ENCODE measurements at places on chromosomes 6 and 20.

DNA sequence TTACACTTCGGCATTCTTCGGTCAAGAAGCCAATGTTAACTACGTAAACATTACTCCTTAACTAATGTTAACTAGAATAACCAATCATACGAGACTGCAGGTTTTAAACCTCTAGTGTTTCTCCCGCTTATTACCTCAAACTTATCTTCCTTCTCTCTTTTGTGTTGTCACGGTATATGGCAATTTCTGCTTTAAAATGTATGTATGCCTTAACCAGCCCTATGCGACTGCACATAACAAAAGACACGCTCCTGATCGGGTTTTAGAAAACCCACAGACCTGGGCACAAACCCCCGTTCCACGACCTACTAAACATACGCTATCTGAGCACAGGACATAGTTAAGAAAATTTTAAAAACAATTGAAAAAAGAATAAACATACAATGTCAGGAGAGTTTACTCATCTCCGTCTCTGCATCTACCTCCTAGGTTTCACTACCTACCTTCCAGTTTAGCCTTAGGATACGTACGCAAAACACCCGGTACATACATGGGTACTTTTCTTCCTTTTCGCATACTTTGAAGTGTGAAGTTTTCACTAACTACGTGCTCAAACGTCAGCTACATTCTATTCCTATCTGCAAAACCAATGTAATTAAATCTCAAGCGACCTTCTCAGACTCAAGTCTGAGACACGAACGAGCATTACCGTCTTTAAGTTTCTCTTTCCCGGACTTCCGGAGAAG is 1.1 kb downstream of the CD164 start:
- DNase-seq = no peak

GRCh38 chr6:78243519-78243918 is 590.7 kb downstream of the MEI4 start:
- no peak for DNase-seq

DNA sequence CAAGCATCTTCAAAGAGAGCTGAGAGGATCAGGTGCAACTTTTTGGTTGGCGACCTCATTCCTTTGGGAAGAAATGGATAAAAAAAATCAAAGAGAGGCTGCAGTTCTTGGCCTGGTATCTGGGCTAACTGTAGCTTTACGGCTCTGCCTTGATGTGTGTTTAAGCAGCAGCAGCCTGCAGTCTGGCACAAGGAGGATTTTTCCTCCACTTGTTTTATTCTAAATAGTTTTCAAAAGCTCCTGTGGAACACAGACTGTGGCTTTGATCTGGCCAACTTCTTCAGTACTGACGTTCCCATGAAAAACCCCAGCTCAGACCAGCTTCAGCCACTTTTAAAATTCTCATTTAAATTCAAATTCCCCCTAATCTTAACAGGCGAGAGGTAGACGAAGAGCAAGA is 137.3 kb downstream of the HDGFL1 start:
- no peak for DNase-seq

GRCh38 chr6:24125980-24126379 is at the start of gene NRSN1:
TSS of gene NRSN1 (plus strand) at chr6:24126215. CDS start at chr6:24134328, 8,113 bp downstream.
- no peak for DNase-seq

GRCh38 chr6:118758946-118759345 is 107.6 kb upstream of the CEP85L start:
- DNase-seq = no peak

DNA sequence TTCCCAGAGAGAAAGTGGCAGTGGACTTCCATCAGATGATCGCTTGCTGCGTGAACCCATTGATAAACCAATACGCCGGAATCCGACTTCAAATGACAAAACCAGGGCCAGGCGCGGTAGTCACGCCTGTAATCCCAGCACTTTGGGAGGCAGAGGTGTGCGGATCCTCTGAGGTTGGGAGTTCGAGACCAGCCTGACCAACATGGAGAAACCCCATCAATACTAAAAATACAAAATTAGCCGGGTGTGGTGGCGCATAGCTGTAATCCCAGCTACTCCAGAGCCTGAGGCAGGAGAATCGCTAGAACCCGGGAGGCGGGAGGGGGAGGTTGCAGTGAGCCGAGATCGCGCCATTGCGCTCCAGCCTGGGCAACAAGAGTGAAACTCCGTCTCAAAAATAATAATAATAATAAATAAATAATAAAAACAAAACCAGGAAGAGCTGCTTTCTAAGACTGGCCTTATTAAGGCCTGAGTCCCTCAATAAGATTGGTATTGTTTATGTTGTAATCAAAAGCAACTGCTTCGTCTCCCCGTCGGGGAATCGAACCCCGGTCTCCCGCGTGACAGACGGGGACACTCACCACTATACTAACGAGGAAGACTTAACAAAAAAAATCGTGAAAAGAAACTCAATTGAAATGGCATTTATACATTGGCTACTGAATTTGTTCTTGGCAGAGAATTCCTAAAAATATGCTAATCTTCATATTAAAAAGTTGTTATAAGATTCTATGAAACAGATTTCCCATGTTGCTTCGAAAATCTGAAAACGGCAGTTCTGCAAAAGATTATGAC is 110.2 kb upstream of the ZNF184 start:
- DNase-seq = no peak

- DNase-seq = no peak
Observed at GRCh38 chr20:49276961-49277785, 684 bp downstream of the ZNFX1 start.

- no peak for DNase-seq
Observed at GRCh38 chr6:43669922-43670622, 17.5 kb downstream of the MRPS18A start.

DNA sequence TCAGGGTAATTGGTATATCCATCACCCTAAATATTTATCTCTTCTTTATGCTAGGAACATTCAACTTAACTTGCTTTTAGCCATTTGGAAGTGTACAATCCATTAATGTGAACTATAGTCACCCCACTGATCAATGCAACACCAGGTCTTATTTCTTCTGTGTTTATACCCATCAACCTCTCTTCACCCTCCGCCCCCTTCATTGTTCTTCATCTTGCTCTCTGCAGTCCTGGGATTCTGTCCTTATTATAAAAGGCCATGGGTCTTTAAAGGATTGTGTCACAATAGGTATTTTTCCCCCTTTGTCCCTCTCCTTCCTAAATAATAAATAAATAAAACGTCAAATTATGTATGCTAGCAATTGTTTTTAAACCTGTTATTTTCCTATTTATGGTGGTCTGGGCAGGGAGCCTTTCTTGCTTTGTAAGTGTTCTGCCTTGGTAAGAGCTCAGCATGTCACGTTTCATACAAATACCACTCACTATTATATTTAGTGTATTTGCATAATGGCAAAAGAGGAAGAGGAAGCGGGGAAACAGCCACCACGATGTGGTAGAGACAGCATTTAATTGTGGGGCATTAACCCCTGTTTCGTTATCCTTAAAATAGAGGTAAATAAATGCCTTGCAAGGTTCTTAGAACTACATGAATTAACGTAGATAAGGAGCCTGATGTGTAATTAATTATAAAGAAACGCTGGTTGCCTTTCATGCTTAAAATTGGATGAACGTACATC is 1.9 kb downstream of the ABRACL start:
- no peak for DNase-seq

DNA sequence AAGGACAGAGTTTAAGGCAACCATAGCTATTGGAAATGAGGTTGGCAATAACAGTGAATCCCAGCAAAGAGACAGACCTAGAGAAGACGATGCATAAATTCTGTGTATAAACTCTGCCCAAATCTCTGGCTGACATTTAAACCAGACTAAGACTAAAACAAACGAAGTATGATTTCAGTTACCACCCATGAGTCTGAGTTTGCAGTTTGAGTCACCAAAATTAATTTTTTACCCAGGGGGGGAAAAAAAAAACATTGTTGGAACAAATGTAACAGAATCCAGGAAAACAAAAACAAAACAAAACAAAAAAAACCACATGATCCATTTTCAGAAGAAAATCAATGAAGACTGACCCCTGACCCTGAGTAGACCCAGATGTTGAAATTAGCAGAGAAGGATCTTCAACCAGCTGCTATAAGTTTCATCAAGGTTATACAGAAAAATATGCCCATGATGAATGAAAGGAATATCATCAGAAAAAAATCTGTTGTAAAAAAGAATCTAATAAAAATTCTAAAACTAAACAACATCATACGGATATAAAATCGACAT is 190.8 kb downstream of the GMDS start:
- no peak for DNase-seq

Data from vagina (tissue), 2 donors.